ENCODE measurements at places on chromosomes 4 and X.

- DNase-seq, result no peak
These were observed 255.1 kb downstream of the SPRY1 start for GRCh38 chr4:123651536-123652180.

- DNase-seq, result no peak
These were observed 2.9 kb downstream of the GPRASP3 start for GRCh38 chrX:102723456-102723855.

DNA sequence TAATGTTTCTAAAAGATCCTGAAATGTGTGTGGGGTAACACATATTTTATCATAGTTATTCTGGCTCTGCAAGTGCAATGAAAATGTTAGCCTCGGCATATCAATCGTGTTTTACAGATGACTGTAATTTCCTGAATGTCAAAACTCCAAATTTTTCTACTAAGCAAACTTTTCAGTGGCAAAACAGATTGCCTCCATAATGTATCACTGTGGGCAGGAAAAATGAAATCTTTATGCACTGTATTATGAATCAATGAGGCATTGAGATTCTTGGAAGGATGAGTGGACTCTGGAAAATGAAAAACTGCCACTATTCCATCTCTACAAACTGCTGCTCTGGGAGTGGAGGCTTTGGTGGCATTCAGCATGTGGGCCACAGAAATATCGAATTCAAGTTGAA is 160.1 kb upstream of the MBNL3 start:
- no peak for DNase-seq

DNA sequence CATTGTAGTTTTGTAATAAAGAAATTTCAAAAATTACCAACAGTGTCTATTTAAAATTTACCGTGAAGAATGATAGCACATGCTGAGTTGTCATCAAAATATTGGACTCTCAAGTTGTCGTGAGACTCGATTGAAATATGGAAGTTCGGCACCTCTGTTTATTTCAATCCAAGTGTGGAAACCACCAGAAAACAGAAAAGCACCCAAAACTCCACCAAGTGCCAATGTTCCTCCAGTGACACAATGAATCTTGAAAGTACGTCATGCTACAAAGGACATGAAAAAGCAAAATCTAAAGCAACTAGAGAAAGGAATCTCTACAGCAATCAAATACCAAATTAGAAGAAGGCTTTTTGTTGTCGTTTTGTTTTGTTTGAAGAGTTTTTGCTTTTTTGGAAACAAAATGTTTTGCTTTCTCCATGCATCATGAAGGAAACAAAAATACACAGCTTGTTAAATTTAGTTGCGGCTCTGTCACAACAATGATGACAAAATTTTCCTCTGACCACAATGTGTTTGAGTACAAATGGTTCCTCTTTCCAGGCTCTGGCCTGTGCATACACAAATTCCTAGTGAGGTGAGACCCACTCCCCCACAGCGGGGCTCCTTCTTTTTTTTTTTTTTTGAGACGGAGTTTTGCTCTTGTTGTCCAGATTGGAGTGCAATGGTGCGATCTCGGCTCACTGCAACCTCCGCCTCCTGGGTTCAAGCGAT is 9.6 kb upstream of the IL13RA1 start:
- DNase-seq, result no peak
